Fibroblast of skin of abdomen (primary cell): ENCODE measurements at places on chromosomes 6 and 20.

- DNase-seq, result no peak
Observed at GRCh38 chr6:167442245-167442644, 117.4 kb downstream of the TTLL2 start.

DNA sequence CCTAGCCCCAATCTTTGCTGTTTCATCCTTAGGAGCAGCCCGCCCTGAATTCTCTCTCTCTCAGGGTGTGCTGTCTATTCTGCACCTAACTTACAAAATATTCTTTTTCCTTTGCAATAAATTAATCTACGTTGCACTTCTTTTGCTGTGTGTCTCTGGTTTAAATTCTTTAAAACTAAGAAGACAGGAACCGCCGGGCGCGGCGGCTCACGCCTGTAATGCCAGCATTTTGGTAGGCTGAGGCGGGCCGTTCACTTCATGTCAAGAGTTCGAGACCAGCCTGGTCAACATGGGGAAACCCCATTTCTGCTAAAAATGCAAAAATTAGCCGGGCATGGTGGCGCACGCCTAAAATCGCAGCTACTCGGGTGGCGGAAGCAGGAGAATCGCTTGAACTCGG, 148.5 kb upstream of the PRSS16 start:
- no peak for DNase-seq

DNA sequence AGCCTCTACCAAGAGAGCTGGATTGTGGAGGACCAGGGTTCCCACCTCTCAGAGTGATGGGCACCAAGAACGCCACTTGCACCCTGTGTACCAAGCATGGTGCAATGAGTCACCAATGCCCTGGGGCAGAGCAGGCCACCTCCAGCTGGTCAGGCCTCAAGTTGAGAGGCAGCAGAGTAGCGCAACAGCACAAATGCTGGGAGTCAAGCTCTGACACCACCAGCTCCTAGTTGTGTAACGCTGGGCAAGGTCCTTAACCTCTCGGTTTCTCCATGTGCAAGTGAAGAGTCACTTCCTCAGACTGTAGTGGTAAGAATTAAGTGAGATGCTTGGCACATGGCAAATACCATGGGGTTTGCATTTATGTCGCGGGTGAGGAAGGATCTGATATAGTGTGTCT, 25.6 kb downstream of the GFOD1 start:
- no peak for DNase-seq

GRCh38 chr6:120774275-120774674, 560.0 kb downstream of the TBC1D32 start:
- DNase-seq, result peak; percentile 38

DNA sequence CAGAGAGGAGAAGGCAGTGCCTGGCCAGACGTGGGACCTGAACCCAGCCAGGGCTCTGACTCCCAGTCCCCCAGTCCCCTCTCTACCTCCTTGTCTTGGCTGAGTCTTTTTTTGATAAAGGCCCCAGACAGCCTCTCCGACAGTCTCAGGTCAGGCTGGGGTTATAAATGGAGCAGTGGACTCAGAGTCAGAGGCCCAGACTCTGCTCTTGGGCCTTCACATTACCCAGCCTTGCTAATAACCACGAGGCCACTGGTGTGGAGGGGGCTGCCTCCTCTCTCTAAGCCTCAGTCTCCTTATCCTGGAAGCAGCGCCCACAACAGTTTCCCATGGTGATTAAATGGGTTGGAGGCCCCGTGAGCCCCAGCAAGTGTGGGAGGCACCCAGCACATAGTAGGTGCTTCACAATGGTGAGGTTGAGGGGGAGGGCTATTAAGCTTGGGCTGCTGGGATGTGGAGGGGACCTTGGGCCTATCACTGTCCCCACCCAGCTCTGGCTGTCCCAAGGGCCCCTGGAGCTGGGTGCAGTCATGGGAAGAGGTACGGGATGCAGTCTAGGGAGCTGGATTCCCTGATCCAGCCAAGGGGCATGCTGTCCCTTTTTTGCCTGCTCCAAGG, 35.7 kb downstream of the TGM2 start:
- no peak for DNase-seq

DNA sequence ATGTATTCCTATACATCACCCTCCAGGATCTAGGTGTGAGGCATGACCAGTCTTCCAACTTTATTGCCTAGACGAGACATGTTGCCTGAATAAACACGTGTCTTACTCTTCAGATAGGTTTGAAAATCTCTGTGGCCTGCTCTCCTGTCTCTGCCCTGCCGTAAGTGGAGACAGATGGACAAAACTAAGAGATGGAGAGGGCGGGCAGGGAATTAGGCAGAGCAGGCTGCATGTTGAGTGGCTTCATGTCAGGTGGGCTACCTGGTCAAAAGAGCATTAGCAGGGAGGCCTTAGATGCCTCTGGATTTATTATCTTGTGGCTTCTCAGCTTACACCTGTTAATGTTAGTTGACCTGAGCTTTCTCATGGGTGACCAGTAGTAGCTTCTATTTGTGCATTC, 59.0 kb upstream of the TULP4 start:
- no peak for DNase-seq

GRCh38 chr20:24994470-24995368, 2.2 kb upstream of the APMAP start:
- DNase-seq, result peak; percentile 71

GRCh38 chr20:31969991-31970390, 2.0 kb downstream of the XKR7 start:
- DNase-seq, result no peak

GRCh38 chr20:10632721-10633509, 40.9 kb downstream of the JAG1 start:
- DNase-seq, result no peak

GRCh38 chr6:37507077-37507476, 7.4 kb upstream of the CCDC167 start:
- no peak for DNase-seq

- no peak for DNase-seq
Observed at GRCh38 chr6:40077736-40078135, 143.5 kb upstream of the MOCS1 start.

DNA sequence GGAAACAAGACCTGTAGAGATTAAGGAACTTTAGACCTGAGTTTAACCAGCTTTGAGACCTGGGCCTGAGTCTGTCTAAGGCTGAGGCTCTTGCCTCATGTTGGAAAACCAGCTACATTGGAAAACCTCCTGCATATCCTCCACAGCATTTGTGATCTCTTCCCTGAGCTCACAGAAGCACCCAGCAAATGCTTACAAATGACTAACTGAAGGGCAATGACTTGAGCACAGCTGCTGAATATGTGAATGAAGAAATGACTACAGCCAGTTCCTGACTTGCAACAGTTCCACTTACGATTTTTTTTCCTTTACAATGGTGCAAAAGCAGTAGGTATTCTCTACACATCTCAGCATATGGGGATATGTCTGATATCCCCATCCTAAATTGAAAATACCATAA, 112.4 kb upstream of the RREB1 start:
- DNase-seq, result no peak

DNA sequence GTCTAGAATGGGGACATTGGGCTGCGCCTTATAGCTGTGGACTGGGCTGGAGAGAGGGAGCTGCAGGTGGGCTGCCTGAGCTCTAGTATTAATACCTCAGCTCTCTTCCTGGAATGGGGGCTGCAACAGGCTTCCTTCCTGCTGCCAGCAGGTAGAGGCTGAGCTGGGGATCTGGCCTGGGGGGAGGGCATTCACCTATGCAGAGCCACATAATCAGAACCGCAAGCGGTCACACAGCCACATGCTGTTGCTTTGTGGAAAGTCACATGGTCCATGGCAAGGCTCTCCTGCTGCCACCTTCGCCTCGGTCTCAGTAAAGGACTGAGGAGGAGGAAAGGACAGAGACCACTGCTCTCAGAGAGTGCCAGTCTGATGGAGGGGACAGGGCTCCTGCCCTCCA, 35.7 kb downstream of the ITPR3 start:
- no peak for DNase-seq

DNA sequence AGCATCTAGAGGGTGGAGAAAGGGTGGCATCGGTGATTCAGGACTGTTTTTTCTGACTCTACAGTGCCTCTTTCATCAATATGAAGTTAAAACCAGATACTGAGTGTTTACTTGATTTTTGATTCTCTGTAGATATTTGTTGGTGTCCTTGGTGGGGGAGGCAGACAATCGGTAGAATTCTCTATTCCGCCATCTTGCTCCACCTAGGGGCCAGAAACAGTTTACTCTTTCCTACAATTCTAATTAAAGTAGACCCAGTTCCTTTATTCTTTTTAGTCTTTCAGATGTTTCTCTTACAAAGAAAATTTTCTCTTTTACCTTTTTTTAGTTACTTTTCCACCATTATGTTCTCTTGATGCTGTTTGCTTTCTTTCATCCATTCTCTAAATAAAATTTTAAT, 162.1 kb upstream of the RAB32 start:
- no peak for DNase-seq

DNA sequence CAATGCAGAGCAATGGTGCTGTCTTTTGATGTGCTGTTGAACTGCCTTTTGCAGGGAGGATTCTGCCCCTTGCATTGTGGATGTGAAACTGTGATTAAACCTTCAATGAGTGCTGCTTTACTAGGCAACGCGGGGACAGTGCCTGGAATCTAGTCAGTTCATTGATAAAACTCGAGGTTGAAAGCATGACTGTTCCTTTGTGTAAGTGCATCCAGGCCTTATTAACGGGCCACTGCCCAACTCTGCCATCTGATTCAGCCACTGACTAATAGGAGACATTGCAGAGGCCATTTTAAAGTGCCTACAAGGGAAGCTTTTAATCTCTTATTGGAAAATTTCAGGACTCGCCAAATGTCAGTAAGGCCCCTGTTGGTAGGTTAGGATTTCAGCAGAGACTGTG, 49.3 kb downstream of the SLC35F1 start:
- DNase-seq, result no peak

DNA sequence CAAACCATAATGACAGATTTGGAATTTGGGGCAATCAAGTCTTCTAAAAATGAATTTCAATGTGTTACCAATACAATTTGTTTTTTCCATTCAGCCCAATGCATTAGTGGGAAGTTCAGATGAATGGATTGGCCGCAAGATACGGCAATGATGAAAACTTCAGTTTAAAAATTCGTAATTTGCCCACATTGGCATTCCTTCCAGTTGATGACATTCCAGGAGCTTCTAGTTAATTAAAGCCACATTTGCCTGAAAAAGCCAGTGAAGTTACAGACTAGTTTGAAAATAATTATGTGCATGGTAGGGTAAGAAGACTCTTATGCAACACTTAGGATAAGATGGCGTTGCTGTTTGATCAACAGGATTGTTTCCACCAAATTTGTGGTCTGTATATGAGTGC, 46.2 kb downstream of the NHLRC1 start:
- DNase-seq, result peak; percentile 89

- peak; percentile 78 for DNase-seq
Observed at GRCh38 chr20:53708129-53708968, 114.7 kb upstream of the ZNF217 start.

GRCh38 chr6:2021713-2022125, 223.7 kb downstream of the GMDS start:
- DNase-seq, result peak; percentile 78

GRCh38 chr6:4180652-4181255, 45.4 kb upstream of the ECI2 start:
- DNase-seq, result peak; percentile 21

GRCh38 chr6:89412071-89413005, at the start of gene RRAGD:
TSS of gene RRAGD (minus strand) at chr6:89412273. CDS start at chr6:89411993, 280 bp downstream.
- no peak for DNase-seq

DNA sequence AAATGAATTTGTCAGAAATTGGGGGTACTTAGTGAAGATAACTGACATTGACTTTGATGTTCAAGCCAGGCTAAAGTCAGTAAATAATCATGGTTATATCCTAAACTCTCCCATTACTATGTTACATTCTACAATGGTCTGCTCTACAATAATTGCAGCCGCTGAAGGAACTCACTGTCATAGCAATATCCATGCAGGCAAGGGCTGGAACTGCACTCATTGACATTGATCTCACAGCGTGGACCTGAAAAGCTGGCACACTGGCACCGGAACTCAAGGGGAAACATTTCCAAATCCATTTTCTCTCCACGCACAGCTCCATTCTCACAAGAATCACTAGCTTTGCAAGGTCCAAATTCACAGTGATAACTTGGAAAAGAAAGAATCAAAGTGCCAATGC, 702.7 kb downstream of the EYS start:
- DNase-seq, result no peak

DNA sequence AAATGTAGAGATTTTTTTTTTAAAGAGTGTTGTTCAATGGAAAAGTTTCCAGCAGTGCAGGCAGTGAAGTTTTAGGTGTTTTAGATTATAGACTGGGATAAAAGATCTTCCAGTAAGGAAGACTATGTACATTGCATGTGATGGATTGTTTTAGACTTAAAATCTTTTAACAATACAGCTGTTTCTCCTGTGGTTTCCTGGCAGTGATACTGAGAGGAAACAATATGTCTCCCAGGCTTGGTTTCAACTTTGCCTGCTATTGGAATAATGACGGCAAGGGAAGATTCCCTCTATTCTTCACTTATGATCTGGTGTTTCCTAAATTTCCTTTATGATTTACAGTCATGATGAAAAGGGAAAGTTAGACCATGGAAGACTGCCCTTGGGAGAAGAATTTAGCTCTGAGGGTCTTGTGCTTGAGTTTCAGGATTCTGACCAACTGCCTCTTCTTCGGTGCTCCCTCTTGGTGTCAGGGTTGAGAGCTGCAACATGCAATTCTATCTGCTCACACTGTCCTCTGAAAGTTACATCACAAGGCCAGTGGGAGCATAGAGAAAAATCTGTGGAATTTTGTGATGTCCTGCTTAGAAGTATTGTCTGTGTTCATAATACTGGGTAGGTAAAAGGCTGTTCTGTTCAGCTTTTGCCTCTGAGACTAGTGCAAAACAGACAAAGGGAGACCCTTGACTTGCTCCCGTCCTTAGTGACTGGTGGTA, 262.8 kb upstream of the MAN1A1 start:
- peak; percentile 57 for DNase-seq

DNA sequence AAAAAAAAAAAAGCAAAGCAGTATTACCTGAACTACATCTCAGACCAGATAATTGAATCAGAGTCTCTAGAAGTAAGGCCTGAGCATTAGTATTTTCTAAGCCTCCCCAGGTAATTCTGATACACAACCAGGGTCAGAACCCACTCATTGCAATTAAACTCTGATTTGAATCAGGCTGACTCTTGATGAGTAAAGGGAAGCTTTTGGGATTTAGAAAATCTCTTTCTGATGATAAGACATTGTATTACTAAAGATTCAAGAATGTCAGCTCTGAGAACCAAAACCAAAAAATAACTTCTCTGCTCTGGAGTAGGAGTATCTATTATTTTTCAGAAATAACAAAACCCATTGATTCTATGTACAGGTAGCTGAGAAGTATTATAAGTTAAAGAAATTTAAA, 100.1 kb upstream of the COL21A1 start:
- peak; percentile 68 for DNase-seq

- no peak for DNase-seq
Observed at GRCh38 chr20:9119776-9120175, 50.9 kb downstream of the PLCB4 start.

DNA sequence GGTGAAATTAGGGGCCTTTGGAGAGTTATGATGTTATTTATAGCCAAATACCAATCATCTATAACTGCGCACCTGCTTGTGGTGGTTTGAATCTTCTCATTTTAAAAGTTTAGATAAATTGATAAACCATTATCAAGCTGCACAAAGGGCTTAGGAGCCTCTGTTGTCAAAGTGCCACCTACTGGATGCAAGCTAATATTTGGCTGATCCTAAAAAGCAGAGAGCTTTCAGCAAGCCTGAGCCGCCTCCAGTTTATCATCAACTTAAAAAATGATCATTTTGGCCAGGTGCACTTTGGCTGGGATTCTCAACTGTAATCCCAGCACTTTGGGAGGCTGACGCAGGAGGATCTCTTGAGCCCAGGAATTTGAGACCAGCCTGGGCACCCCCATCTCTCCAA, 58.5 kb upstream of the ATXN1 start:
- DNase-seq, result no peak

- DNase-seq, result no peak
Observed at GRCh38 chr20:34736106-34736735, 32.1 kb downstream of the TP53INP2 start.
